Psoas muscle (tissue), 8 donors: ENCODE measurements at places on chromosomes 6 and 20. TPM values are rescaled to one million over a fixed set of nuclear protein-coding genes. Genes with fewer than 3 reads are reported as not detected.

DNA sequence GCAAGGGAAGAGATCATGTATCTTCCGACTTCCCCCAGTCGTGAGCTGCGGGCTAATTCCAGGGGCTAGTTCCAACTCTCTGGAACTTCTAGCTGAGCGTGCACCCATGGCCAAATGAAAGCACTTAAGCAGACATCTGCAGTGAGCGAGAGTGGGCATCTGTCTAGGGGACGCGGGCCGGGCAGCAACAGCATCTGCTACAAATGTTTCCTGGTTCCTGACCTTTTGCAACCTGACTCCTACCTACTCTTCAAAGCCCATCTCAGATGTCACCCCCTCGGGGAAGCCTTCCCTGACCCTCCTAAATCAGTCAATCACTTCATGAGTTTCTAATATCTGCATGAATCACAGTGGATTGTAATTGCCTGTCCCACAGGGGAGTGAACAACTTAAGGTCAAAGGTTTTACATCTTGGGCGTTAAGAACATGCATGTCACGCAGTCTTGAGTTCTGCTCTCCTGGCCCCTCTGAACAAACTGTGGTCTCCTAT is 141.9 kb downstream of the CEBPB start:
- no peak for DNase-seq

GRCh38 chr6:11514672-11515071 is 22.9 kb upstream of the TMEM170B start:
- DNase-seq: no peak

GRCh38 chr6:345747-346385 is 45.7 kb upstream of the IRF4 start:
- no peak for DNase-seq

DNA sequence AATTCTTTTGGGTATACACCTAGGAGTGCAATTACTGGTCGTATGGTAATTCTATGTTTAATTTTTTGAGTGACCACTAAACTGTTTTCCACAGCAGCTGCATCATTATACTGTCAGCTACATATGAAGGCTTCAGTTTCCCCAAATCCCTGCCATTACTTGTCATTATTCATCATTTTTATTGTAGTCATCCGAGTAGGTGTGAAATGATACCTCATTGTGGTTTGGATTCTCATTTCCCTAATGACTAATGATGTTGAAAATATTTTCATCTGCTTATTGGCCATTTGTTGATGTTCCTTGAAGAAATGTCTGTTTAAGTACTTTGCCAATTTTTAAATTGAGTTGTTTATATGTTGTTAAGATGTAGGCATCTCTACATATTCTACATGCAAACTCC is 633.6 kb upstream of the IMPG1 start:
- DNase-seq: no peak

GRCh38 chr6:117906958-117907600 is at the start of gene SLC35F1:
Gene SLC35F1, plus strand, starts transcription at chr6:117907264.
- peak; percentile 25 for DNase-seq

- DNase-seq: no peak
These were observed 118.2 kb downstream of the CD24 start for GRCh38 chr6:106856227-106856874.

NKX2-2 gene
- not detected for total RNA-seq
